Kidney capillary endothelial cell (primary cell): ENCODE measurements at places on chromosomes 13 and 19.
A peak's percentile ranks its signal among the peaks of the same experiment; 100 is the strongest.

GRCh38 chr13:53200498-53201453, 172.2 kb downstream of the OLFM4 start:
- peak; percentile 4 for DNase-seq

GRCh38 chr19:11721681-11722080, 17.1 kb downstream of the ZNF823 start:
- DNase-seq, result no peak

DNA sequence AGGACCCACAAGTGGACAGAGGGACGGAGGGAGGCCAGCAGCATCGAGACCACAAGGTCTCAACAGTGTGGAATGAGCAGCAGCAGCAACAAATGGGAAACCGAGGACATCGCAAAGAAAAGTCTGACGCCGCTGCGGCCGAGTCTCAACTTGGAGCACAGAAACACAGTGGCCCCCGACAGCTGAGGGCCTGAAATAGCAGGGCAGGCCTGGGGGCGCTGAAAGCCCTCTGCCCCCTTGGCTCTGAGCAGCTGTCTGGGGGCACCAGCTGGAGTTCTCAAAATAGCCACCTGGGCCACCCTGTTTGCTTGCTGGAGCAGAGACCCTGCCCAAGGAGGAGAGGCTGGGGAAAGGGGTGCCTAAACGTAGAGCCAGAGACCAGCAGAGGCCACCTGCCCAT, 5.9 kb upstream of the ISYNA1 start:
- no peak for DNase-seq

DNA sequence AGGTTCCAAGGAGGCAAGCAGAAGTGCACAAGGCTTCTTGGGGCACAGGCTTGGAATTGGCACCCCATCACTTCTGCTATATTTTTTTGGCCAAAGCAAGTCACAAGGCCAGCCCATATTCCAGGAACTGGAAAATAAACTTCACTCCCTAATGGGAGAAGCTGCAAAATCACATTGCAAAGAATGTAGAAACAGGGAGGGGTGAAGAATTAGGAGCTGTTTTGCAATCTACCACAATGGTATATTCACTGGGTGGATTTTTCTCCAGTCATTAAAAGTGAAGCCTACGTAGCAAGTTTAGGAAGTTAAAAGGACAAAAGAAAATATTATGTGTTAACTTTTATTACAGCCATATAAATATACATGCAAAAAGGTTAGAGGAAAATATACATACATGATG, 464.8 kb downstream of the COG6 start:
- DNase-seq, result no peak

- no peak for DNase-seq
Observed at GRCh38 chr19:47542030-47542475, 27.2 kb upstream of the NAPA start.

- no peak for DNase-seq
Observed at GRCh38 chr19:13766095-13766481, 1.8 kb downstream of the MRI1 start.

DNA sequence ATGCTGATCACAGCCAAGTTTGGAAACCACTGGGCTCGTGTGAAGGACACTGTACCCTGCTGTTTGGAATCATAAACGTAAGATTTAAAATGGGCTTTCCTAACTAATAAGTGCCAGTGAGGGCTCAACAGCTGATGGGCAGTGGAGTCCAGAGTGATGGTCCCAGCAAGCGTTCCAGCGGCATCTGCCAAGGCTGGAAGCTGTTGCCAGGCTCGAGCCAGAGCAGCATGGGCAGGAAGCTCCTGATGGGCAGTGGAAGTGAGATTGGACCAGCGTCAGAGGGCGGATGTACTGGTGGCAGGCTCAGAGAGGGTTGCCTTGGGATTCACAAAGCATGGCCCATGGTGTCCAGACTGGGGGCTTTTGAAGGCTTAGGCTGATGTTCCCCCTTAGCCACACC, 30.2 kb downstream of the COL4A2 start:
- DNase-seq, result no peak

DNA sequence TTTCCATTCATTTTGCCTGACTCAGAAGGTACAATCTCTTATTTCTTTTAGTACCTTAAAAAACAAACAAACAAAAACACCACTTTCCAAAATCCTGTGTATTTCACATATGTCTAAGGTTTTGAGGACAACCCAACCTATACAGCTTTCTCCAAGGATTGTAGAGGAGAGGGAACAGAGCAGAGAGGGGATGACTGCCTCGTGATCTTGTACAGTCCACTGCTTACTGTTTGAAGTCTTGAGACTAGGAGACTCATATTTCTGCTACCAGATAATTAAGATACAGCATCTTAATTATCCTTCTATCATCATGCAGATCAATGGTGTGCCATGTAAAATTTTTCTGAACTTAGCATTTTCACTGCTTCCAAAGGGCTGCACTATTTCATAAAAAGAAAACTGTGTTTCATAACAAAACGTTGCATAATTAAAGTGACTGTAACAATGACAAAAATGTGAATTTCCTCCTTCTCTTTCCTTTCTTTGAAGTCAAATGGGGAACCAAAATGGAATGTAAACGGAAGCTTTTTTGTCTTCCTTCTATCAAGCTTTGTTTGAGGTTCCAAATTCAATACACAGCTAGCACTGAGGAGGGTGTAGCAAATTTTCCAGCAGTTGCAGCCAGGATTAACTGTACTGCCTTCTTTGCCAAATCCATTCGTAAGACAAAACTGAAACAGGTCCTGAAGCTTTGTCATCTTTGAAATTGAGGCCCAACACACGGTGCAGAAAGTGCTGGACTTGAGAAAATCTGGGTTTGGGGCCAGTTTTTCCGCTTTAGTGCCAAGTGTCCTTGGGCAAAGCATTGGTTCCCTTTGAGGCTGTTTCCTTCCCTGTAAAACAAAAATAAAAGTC, 34.9 kb upstream of the RCBTB2 start:
- DNase-seq, result no peak

GRCh38 chr19:8302357-8302691, 5.8 kb downstream of the CD320 start:
- DNase-seq, result no peak

- DNase-seq, result peak; percentile 30
Observed at GRCh38 chr13:74771964-74772363, 637.8 kb upstream of the KLF12 start.

DNA sequence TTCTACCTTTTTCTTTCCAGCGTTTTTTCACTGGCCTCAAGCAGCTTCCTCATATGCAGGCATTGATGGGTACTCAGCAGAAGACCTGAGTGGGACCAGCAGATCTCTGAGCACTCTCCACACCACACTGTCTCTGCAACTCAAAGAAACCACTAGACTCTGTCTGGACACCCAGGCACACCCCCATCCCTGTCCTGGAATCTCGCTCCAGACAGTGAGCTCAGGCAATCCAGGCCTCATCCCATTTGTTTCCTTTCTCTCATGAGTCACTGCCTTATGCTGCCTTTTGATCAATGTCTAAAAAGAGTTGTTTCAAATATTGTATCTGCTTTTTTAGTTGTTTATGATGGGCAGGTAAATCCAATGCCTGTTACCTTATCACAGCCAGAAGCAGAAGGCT, 19.7 kb upstream of the POP4 start:
- DNase-seq, result no peak

- peak; percentile 95 for DNase-seq
Observed at GRCh38 chr19:48492925-48493717, 18.5 kb downstream of the LMTK3 start.

GRCh38 chr13:75258159-75258782, 223.7 kb downstream of the TBC1D4 start:
- DNase-seq, result peak; percentile 34

DNA sequence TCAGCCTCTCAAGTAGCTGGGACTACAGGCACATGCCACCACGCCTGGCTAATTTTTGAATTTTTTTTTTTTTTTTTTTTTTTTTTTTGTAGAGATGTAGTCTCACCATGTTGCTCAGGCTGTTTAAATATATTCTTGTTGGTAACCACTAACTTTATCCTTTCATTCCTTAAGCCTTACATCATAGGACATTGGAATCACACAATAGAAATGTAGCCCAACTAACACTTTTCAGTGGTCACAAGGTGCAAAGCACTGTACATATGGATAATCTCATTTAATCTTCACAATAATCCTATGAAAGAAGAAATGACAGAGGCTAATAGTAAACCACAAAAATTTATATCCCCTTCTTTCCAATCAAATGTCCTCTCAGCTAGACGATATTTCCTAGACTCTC, 417.8 kb upstream of the DACH1 start:
- no peak for DNase-seq

- peak; percentile 0 for DNase-seq
Observed at GRCh38 chr13:26759907-26760831, at the start of gene GPR12. Gene GPR12 (minus strand): TSS chr13:26760786. CDS start chr13:26759827, 959 bp downstream.

DNA sequence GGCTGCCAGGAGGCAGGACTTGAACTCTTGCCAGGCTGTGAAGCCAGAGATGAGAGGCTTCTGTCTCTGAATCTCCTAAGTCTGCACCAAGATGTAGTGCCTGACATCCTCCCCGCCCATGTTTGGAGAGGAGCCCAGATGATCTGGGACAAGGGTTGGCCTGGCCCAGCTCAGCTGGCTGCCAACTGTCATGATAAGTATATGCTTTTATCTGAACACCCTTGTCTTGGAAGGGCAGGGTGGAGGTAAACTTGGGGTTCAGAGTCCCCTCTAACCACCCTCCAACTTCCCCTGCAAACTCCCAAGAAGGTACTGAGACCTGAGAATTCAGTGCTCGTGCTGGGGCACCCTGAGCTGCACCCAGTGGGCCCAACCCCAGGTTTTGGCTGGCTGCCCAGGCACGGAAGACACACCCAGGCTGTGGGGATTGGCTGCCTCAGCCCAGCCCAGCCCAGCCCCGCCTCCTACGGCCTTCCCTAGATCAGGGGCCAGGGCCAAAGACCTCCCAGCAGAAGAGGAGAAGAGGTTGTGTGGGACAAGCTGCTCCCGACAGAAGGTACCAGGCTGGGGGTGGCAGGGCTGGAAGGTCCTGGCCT, at the start of gene CYP4F12:
Gene CYP4F12, plus strand, starts transcription at position 508 of the 596 bp plus-strand sequence. CDS start 443 bp downstream, outside the sequence.
- no peak for DNase-seq

- DNase-seq, result no peak
Observed at GRCh38 chr13:90738881-90739280, 608.6 kb upstream of the MIR17HG start.

DNA sequence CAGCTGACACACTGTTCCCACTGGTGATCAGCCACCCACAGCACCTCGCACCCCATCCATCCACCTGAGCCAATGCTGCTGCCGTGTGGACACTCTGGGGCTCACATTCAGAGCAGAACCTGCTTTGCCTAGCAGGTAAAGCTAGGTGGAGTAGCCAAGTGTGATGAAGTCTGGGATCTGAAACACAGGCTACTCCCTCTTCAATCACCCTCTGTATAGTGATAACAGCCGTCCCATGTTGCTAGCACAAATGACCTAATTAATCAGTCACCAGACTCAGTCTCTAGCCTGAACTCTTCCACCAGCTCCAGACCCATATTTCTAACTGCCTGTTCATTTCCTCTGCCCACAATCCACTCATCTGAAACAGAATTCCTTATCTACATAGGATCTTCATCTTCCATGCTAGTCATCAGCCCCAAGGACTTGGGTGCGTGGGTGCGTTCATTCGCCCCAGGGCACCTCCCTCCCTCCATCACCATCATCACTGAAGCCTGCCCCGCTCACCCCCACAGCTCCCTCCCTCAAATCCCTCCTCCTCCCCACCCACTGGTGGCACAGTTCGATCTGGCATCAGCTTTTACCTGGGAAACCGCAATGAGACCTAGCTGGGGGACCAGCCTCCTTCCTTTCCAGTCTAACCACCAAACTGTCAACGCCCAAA, 19.8 kb downstream of the STK24 start:
- DNase-seq, result no peak

- peak; percentile 92 for DNase-seq
Observed at GRCh38 chr19:20039203-20039723, at the start of gene ZNF682. Gene ZNF682 (minus strand): TSS chr19:20039505. CDS start chr19:20039345, 160 bp downstream.

GRCh38 chr19:4347521-4347920, 4.2 kb downstream of the MPND start:
- DNase-seq, result no peak

DNA sequence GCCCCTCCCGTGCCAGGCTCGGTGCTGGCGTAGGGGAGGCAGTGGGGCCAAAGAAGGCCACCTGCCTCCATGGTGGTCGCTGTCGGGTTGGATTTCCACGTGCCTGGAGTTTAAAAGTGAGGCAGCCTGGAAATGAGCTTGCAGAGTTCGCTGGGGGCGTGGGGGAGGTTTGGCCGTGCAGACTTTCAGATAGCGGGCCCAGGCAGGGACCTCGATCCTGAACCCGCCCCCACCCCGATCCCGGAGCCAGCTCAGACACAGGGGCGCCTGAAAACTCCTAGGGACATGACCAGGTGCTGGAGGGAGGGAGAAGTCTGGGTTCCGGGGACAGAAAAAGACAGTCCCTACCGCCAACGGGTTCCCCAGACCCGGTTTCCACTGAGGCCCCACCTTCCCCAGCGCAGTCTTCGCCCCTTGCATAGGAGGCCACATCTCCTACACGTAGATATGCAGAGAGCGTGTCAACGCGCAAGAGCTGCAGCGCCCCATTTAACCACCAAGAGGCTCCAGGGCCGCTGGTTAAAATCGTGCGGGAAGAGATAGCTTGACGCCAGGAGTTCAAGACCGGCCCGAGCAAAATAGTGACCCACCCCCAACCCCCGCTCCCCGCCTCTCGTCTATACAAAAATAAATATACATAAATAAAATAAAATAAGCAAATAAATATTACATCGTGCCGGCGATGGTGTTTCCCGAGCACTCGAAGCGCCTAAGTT, 8.5 kb downstream of the CCDC8 start:
- DNase-seq, result no peak

- no peak for DNase-seq
Observed at GRCh38 chr19:38880882-38881609, 3.0 kb upstream of the RINL start.

- no peak for DNase-seq
Observed at GRCh38 chr13:97111756-97112155, 110.4 kb upstream of the MBNL2 start.

DNA sequence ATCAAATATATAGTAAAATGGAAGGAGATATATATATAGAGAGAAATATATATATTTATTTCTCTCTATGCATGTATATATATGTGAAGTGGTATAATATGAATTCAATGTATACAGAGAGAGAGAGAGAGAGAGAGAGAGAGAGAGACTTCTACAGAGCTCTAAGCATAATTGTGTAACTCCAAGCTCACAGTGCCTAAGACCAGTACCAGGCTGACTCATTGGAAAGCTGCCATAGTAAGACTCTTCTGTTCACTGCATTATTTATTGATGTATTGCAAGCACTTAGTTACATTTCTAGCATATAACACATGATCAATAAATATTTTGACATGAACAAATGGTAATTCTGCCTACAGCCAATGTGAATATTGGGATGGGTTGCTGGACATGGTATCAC, 1734.7 kb downstream of the SLITRK1 start:
- DNase-seq, result no peak

- DNase-seq, result peak; percentile 39
Observed at GRCh38 chr13:51230477-51231105, 8.4 kb downstream of the FAM124A start.

DNA sequence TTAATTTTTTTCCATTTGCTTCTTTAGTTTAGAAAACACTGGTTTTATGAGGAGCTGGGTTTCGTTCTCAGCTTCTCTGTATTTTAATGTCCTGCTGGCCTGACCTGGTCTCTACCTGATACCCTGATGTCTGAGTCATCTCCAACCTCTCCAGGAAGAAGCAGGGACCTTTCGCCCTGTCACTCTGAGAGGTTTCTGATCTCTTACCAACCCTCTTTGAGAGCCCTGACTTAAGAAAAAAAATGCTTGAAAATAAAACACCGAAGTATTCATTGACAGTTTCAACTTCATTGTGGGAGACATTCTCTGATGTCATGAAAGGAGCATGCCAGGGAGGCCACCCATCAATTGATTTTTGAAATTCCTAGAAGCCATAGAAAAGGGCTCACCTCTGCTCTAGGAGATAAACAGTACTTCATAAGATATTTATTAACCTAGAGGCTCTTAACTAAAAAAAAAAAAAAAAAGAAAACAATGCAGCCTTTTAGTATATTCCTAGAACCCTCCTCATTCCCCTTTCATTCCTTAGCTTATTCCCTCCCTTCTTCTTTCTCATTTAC, 234.8 kb downstream of the ENOX1 start:
- DNase-seq, result no peak
